ENCODE measurements at places on chromosomes 3 and 15.

- DNase-seq = no peak
Measured at GRCh38 chr3:40451551-40451950, 5.6 kb upstream of the RPL14 start.

GRCh38 chr3:181718369-181718768, 6.6 kb downstream of the SOX2 start:
- no peak for DNase-seq

- DNase-seq = no peak
Measured at GRCh38 chr3:189058071-189058470, 113.7 kb upstream of the TPRG1 start.

DNA sequence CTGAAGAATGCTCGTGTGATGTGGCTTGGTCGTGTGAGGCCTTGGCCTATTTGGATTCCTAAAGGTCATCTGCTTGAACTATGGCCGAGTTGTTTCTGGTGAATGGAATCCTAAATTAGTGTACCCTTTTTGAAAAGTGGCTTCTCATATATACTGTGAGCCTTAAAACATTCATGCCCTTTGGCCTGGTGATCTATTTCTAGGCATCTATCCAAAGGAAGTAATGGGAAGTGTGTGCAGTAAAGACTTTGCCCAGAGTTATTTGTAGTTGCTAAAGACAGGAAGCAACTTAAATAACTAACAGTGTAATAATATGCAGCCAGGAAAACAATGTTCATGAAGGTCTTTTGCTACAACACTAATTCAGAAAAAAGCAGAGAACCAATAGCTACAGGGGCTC, 3.0 kb downstream of the DGKG start:
- no peak for DNase-seq

GRCh38 chr3:15506571-15506970, 14.9 kb downstream of the COLQ start:
- no peak for DNase-seq

GRCh38 chr15:58980351-58980939, 7.0 kb upstream of the RNF111 start:
- no peak for DNase-seq

DNA sequence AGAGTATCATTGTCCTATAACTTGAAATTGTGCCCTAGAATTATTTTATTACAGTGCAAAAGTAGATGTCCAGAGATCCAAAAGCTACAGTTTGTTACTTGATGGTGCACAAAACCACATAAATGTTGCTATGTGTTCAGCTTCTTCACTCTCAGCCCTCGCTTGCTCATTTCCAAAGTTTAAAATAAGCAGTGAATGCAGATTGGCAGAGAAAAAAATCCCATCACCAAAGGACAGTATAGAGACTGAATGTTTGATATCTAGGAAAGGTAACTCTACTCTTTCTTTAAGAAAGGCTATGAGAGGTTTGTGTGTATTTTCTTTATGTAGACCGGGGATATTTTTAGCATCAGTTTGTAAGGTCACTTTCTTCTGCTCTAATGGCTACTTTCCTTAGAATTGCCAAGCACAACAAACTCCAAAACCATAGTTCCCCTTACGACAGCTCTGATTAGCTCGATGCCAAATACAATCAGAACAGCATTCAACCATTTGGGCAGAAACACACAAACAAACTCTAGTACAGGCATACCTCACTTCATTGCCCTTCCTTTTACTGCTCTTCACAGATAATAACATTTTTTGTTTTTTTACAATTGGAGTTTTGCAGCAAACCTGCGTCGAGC, 164.1 kb upstream of the CCDC54 start:
- DNase-seq = no peak

- DNase-seq = no peak
Measured at GRCh38 chr15:38665586-38666305, 101.1 kb upstream of the RASGRP1 start.

DNA sequence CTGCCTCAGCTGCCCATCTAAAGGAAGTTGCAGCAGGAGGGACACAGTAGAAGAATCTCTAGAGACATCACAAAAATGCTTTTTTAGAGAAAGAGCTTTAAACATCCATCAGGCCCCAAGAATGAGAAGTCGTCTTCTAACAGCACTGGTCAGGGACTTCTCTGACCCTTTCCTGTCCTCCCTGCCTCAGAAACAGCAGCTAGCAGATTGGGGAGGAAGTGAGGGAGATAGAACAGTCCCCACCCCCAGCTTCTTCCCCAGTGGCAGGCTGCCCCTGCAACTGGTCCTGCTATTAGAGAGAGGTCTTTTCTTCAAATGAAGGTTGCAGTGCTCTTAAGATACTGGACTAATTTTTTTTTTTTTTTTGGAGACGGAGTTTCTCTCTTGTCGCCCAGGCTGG, 55.1 kb downstream of the PDE8A start:
- no peak for DNase-seq

DNA sequence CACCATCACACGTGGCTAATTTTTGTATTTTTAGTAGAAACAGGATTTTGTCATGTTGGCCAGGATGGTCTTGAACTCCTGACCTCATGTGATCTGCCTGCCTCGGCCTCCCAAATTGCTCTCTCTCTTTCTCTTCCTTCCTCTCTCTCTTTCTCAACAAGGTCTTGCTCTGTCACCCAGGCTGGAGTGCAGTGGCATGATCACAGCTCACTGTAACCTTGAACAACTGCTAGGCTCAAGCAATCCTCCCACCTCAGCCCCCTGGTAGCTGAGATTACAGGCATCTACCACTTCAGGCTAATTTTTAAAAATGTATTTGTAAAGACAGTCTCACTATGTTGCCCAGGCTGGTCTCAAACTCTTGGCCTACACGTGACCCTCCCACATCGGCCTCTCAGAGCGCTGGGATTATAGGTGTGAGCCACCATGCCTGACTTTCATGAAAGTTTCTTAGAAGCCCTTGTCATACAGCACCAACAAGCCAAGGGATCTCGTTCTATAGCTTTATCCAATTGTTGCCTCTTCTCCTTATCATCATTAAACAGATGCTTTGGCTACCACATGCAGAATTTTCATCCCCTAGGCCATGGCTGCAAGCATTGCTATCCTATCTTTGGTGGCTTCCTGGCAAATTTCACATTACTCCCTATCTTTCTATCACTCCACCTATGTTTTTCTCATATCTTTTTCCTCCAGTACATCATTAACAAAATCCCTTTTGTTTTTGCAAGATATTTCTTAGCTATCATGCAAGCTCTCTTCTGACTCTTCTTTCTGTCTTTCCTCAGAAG, 5.7 kb downstream of the CCDC32 start:
- no peak for DNase-seq

- no peak for DNase-seq
Measured at GRCh38 chr3:117011687-117012250, 302.2 kb downstream of the TUSC7 start.

GRCh38 chr3:67595424-67595823, 59.0 kb downstream of the SUCLG2 start:
- DNase-seq = no peak

DNA sequence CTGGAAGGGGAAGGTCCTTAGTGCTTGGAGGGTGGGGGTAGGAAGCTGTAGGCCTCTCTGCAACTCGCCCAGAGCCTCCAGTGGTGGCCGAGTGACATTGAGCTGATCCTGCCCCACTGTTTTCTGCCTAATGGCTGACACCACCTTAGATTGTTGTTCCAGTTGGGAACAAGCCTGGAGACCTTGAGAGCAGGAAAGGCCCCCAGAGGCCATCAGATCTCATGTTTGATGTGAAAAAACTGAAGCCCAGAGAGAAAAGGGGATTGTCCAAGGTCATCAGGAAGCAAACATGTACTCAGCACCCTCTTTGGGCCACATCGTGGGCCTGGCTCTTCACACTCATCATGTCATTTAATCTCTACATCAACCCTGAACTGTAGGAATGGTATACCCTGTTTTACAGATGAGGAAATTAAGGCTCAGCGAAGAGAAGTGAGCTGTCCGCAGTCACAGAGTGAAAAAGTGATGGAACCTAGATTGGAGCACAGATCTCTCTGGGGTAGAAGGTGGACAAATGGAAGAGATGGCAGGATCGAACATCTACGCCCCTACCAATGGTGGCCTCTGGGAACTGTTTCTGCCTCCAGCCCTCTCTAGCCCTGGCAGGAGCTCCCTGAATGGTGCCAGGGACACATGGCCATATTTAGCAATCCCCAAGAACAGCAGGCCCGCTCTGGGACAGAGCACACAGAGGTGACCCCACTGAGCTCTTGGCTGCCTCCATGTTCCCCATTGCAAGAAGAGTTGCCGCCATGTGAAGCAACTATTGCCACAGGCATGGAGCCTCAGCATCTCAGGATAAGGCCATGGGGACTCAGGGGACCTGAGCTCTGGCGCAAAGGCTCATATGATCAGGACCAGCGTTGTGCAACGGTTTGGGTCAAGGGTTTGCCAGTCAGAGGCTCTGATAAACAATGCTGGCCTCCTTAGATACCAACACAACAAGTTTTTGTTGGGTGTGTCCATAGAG, 31.6 kb upstream of the TSEN2 start:
- no peak for DNase-seq

- DNase-seq = no peak
Measured at GRCh38 chr3:84077479-84077878, 881.3 kb upstream of the CADM2 start.

DNA sequence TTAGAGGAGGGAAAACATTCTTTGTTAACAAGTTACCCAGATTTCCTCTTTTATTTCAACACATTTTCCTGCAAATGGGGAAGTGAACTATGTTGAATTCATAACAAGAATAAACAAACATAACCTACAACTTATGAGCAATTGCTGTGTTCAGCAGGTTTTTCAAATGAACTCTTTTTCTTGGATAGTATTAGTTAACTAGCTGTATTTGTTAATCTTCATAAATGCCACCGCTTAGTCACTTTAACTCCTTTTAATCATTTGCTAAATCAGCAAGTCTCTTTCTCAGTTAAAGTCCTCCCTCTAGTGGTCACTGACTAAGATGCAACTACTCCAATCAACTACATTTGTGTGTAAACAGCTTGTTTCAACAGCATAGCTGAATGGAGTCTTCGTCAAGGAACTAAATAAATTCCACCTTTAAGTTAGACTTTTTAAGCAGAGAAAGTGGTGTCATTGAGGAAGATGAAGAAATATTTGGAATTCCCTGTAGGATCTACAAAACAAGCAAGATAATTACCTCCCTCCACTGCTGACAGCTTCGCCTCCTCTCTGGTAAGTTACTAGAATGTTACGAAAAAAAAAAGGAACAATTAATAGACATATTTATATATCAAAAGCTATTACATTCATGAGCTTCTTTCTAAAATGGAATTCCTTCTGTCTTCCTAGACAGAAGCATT, 1122.0 kb downstream of the ROBO1 start:
- DNase-seq = no peak

DNA sequence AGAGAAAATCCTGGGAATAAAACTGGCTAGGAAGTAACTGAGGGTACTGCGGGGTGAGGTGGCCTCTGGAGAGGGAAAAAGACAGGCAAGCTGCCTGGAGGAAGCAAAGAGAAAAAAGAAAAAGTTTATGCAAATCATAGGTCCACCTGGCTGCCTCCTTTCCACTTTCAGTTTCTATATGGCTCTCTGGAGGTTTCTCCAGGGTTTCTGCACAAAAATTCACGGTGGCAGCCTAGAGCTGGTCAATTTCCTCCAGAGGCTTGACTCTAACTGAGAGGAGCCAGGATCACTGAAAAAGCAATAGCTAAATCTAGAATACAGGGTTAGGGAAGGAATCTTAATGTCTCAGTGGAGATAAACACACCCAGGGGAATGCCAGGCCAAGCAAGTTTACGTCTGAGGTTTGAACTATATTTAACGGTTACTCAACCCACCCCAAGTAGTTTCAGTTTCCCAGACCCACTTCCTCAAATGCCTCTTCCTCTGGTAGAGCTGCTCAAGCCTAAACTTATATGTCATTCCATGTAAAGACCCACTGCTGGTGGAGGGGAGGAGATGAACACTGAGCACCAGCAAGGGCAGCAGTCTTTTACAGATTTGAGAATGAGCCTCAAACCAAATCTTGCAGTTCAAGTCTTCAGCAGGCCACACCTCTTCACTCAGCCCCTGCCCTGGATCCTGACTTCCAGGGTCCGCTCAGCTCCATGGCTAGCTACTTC, 5.7 kb downstream of the LYSMD2 start:
- DNase-seq = peak; percentile 14

DNA sequence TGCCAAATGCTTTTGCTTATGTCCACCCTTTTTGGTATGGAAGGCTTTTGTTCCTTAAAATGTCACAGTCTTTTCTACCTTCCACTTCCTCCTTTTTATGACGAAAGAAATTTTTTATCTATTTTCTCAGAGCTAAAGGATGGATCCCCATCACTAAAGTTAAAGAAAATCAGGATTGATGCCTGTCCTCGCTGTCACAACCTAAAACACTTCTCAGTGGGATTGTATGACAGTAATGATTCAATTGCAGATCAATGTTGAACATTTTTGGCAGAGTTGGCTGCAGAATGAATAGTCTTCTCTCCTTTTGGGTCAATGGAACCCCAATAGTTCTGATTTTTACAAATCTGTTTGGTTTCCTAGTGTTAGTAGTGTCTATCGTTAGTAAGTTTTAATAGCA, 549.8 kb upstream of the ROBO2 start:
- DNase-seq = no peak

- no peak for DNase-seq
Measured at GRCh38 chr3:182692695-182693094, 100.6 kb upstream of the ATP11B start.

DNA sequence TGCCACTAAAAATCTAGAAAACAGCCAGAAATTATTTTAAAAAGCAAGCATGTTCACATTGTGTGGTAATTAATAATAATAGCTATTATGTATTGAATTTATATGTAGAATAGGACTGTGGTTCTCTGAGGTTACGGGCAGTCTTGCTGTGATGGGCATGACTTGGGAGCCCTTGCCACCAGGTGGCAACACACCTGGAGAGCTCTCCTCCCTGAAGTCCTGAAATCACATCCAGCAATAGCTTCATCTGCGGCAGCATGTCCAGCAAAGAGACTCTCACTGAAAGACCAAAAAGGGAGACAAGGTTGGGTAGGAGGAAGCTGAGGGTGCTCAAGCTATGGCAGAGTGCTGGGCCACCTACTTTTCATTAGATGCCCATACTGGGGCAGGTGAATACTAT, 206.8 kb upstream of the IL12A start:
- no peak for DNase-seq

- no peak for DNase-seq
Measured at GRCh38 chr3:15753056-15753710, 44.6 kb downstream of the ANKRD28 start.

DNA sequence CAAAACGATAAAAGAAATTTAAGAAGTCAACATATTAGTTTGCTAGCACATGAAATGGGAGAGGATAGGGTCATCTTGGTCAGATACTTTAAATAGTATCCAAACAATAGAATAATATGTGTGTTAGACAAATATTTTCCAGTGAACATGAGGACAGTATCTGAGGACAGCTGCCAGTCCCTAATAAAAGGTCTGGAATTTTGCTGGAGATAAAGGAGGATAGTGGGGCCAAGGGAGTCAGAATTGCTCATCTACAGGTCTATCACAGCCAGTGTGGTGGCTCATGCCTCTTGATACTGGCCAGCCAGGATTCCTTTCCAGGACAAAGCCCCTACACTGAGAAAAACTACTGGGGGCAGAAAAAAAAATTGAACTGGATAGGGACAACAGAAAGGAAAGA, 74.0 kb downstream of the HERC1 start:
- DNase-seq = no peak

- DNase-seq = no peak
Measured at GRCh38 chr3:134929976-134930375, 134.9 kb downstream of the EPHB1 start.

GRCh38 chr3:99114565-99115291, 213.2 kb upstream of the DCBLD2 start:
- no peak for DNase-seq

Data from activated naive CD4-positive, alpha-beta T cell treated with anti-CD3 and anti-CD28 coated beads, Interleukin-2, amount 50 U/mL, for 16 hours (primary cell).